ENCODE measurements at places on chromosomes 5 and 9.

- no peak for DNase-seq
Measured at GRCh38 chr5:119036101-119036762, 34.7 kb upstream of the DMXL1 start.

DNA sequence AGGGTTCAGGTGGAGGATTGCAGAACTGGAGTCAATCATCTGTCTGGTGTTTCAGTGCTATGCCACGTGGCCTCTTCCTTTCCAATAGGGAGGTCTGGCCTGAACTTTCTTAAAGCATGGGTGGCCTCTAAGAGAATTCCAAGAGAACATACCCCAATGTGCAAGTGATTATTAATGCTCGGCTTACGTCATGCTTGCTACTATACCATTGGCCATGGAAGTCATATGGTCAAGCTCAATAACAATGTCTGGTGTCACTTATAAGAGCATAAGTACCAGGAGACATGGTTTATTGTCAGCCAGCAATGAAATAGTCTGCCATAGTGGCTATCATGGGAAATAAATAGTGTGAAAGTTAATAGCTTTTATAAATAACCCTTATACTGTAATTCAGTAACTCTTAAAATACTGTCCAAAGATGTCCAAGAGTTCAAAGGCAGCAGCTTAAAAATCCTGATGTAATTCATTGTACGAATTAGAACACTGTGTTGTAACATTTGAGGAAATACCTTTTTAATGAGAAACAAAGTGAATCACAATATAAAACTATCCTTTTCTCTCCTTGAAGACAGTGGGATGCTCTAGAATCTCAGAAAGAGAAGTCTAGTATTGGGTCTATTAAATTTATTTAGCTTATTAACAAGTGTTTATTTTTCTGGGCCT, 355.4 kb upstream of the PRR16 start:
- DNase-seq: no peak

GRCh38 chr5:76789991-76790581, 28.7 kb upstream of the F2RL1 start:
- DNase-seq: no peak

GRCh38 chr5:142670804-142671203, 15.1 kb downstream of the FGF1 start:
- no peak for DNase-seq

- DNase-seq: no peak
Measured at GRCh38 chr5:14156290-14156649, 13.1 kb downstream of the TRIO start.

DNA sequence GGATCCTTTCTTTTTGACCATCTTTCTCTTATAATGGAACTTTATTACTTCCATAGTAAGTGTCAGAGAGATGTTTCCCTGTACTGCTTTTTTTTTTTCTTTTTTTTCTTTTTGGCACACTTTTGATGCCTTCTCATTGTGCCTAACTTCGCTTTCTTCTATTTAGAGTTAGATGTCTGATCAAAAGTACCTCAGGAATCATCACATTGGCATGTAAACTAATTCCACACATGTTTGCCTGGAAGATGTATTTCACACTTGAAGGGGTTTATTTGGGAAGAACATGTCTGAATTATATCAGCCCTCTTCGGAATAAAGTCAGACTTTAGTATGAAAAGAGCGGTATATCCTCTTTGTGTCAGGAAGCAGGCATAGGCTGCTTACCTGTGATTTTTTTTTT, 35.1 kb downstream of the SMARCA2 start:
- DNase-seq: no peak

DNA sequence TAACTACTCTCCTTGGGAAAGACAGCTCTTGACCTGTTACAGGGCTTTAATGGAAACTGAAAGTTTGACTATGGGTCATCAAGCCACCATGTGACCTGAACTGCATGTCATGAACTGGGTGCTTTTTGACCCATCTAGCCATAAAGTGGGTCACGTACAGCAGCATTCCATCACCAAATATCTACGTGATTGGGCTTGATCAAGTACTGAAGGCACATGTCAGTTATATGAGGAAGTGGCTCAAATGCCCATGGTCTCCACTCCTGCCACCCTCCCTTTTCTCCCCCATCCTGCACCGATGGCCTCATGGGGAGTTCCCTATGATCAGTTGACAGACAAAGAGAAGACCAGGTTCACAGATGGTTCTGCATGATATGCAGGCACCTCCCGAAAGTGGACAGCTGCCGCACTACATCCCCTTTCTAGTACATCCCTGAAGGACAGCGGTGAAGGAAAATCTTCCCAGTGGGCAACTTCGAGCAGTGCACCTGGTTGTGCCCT, 7.3 kb upstream of the FCN1 start:
- DNase-seq: no peak

- no peak for DNase-seq
Measured at GRCh38 chr9:24333629-24334028, 212.1 kb downstream of the IZUMO3 start.

DNA sequence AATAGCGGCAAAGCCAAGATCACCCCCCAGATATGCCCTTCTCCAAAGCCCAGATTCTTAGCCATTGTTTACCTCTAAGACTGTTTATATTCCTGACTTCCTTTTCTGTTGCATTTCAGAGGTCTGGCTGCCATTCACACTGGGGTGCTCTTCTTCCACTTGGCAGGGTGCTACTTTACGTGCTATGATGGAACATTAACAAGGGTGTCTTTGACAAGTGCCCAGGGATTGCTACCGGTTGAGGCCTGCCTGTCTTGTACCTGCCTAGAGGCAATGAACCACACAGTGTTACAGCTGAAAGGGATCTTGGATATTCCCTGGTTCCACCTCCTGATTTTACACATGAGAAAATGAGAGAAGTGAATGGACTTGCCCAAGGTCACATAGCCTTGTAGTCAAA, 352.1 kb upstream of the KIF2A start:
- DNase-seq: no peak

DNA sequence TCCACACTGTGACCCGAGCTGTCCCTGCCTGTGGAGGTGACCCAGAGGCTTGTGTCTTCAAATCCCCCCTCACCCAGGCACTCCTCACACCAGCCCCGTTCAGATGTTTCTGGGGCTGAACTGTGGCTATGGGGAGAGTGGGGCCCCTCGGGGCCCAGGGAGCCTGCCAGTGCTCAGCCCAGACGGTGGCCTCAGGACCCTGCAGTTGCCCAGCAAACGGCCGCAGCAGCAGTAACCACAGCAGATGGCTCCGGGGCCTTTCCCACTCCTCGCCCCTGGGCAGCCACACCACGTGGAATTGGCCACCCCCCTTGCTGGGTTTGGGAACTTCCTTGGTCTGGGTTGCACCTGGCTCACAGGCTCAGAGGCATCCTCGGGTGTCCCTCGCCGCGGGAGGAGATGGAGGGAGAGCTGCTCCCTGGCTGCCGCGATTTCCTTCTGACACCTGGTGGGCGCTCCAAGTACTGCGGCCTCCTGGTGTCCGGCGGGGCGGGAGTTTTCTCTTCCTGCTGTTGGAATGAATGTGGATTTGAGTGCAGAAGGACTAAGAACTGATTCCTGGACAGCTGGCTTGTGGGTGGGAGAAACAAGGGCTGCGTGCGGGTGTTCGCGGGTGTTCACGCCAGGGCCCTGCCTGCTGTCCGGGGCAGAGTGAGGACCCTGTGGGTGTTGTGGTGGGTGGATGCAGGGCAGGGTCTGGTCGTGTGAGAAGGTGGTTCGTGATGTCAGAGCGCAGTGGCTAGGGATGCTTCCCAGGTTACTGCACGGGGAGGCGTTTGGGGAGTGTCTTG, 97.5 kb downstream of the COL5A1 start:
- DNase-seq: no peak

GRCh38 chr9:133994353-133995011, 2.4 kb upstream of the VAV2 start:
- DNase-seq: peak; percentile 87

GRCh38 chr9:101365181-101365580, 19.6 kb downstream of the BAAT start:
- DNase-seq: no peak

GRCh38 chr5:135486131-135487036, 34.2 kb upstream of the TIFAB start:
- DNase-seq: no peak

- DNase-seq: no peak
Measured at GRCh38 chr5:128328446-128328845, 209.6 kb downstream of the FBN2 start.

DNA sequence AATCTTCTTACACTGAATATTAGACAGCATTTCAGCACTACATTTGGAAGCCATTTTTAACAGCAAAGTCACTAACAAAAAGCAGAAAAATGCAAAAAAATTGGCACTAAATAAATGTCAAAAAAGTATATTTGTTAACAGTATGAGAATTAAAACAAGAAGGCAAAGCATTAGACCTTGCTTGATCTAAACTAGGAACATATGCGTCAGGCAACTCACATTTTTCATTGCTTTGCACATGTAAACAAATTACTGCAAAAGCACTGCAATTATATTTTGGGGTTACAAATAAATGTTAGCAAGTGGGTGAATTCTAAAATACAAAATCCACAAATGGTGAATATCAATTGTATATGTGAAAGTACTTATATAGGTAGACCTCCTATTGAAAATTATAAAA, 49.0 kb upstream of the RAPGEF6 start:
- DNase-seq: no peak

GRCh38 chr5:95027151-95027721, 257.7 kb downstream of the MCTP1 start:
- DNase-seq: no peak

- no peak for DNase-seq
Measured at GRCh38 chr5:158898185-158899177, 201.2 kb downstream of the EBF1 start.

GRCh38 chr5:161230221-161230620, 316.3 kb downstream of the GABRB2 start:
- no peak for DNase-seq

- DNase-seq: no peak
Measured at GRCh38 chr5:16455668-16456067, 9.9 kb downstream of the ZNF622 start.

DNA sequence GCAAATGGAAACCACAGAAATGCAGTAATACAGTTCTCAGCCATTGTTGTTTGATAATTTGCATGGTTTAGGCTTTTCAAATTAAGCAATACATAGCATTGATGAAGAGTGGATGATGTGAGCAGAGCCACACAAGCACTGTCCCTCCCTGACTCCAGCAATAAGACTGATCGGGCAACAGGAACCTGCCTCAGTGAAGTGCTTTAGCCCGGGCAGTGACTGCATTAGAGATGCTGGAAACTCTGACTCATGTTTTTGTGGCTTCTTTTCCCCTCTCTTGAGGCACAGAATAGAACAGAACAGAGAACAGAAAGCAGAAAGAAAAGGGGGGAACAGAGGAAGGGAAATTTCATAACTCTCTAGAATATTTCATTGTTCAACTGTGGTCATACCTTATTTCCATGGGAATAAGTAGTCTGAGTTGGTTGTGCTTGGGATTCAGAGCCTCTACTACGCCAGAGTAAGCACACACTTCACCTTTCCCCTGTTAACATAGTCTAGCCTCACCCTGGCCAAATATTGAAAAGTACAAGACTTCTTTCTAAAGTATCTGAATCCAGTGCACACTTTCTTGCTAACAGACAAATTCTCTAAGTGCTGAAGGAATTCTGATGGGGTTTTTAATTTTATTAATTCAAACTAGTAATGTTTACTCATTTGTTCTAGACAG, 164.8 kb upstream of the VCAN start:
- peak; percentile 23 for DNase-seq

DNA sequence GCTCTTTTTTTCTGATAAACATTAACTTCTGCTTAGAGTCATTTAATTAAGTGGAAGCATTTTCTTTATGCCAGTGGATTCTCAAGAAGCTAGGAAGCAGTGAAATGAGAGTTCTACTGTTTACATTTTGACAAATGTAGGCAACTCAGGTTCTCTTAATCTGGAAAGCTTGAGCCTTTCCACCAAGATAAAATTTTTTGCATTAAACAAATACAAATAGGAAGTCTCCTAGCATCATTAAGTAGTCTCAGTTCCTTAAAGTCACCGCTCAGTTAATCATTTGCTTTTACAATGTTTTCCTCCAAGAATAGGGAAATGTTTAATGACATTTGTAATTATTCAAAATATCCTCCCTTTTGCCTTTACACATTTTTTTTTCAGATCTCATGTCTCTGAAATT, 290.4 kb upstream of the PDE4D start:
- DNase-seq: no peak

- no peak for DNase-seq
Measured at GRCh38 chr9:100129772-100130171, 30.7 kb downstream of the INVS start.

GRCh38 chr9:76980566-76980965, 38.9 kb upstream of the FOXB2 start:
- no peak for DNase-seq

DNA sequence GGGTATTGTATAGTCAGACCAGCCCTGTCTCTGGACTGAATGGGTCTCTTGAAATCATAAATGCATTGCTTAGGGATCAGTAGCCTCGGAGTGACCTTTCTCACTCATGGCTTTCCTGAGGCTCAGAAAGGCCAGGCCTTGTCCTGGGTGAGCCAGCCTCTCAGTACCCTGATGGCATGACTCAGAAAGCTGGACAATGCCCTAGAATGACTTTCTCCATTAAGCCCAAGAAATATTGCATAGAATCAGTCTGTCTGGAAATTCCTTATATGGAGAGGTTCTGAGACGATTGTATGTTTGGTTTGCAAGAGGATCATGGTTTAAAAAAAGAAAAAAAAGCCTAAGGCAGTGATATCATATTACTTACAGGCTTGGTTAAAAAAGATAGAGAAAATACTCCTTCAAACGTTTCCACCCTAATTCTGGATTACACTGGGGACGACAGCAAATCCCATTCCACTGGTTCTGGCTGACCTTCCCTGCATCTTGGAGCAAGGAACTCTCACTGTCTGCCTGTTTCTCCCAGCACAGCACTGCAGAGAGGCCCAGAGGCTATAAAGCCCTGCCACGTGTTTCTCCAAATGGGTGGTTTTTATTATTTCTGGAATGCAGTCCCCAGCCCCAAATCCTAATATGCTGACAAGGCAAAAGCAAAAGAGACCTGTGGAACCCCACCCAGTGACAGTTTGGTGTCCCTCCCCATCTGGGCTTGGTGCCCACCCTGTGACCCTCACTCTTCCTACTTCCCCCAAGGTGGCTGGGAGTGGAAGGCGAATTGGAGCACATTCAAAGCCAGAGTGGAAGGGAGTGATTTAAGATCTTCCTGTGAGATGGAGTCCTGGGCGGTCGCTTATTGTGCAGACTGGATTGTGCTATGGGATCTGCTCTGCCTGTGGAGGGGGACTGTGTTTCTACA, 34.4 kb downstream of the MAP1B start:
- DNase-seq: no peak

DNA sequence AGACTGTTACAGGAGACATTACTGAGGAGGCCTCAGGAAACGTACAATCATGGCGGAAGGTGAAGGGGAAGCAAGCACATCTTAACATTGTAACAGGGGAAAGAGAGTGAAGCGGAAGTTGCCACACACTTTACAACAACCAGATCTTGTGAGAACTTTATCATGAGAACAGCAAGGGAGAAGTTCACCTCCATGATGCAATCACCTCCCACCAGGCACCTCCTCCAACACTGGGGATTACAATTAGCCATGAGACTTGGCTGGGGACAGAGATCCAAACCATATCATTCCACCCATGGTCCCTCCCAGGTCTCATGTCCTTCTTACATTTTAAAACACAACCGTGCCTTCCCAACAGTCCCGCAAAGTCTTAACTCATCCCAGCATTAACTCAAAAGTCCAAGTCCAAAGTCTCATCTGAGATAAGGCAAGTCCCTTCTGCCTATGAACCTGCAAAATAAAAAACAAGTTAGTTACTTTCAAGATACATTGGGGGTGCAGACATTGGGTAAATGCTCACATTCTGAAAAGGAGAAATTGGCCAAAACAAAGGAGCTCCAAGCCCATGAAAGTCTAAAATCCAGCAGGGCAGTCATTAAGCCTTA, 138.3 kb downstream of the TMEM161B start:
- no peak for DNase-seq

All from GM12892 (cell line).